Suppressor macrophage treated with lipopolysaccharide for 1 hour (primary cell): ENCODE measurements at places on chromosomes 1 and 21.

- DNase-seq: no peak
Observed at GRCh38 chr1:113390871-113391648, 745 bp downstream of the MAGI3 start.

GRCh38 chr1:53127546-53127945 is 14.9 kb downstream of the SLC1A7 start:
- no peak for DNase-seq

- no peak for DNase-seq
Observed at GRCh38 chr1:187129132-187129531, 300.4 kb downstream of the PLA2G4A start.

DNA sequence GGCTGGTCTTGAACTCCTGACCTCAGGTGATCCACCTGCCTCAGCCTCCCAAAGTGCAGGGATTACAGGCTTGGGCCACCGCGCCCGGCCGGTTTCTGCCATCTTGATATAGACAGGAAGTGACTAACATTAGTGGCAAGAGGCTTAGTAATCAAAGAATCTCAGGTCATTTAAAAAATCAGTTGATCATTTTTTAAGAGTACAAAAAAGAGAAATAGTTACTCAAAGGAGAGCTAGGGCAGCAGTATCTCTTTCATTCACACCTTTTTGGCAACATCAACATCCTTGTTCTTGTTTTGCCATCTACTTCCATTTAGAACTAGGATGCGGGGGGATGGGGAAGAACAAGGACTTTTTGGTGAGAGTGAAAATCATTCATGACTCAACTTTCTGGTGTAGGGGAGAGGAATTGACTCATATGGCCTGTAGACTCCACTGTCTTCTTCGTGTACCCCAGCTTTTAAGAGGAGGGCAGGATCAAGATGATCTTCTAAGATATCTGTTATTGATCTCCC is 8.8 kb downstream of the FCRLB start:
- peak; percentile 91 for DNase-seq

DNA sequence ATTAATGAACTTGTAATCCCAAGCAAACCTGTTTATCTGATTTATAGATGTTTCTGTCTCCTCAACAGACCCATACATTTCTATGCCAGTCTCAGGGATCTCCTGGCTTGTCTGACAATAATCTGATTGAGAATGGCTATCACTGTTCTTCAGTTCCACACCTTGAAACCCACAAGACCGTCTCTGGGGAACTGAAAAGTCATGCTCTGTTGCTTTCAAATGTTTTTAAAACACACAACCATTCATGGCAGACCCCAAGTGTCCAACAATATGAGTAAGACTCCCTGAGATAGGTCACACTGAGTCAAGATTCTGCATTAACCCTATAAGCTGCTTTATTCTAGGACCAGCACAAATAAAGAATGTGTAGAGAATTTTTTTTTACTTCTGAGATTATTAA is 611.2 kb upstream of the PLXNA2 start:
- no peak for DNase-seq

DNA sequence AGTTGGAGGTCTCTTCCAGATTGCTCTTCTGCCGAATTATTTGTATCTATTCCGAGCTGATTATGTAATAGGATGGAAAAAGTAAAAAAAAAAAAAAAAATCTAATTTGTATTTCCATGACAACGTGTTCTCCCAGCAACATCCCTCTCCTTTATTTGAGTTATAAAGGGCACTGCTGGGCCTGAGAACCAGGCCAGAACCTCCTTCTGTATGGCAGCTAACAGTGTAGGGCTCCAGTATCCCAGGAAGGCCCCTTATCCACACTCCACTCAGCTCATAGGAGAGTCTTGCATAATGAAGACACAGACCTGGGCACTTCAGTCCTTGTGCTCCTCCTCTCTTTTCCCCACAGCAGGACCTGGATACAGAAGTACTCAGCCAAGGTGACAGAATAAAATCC is 3.7 kb upstream of the IPO9 start:
- DNase-seq: no peak

DNA sequence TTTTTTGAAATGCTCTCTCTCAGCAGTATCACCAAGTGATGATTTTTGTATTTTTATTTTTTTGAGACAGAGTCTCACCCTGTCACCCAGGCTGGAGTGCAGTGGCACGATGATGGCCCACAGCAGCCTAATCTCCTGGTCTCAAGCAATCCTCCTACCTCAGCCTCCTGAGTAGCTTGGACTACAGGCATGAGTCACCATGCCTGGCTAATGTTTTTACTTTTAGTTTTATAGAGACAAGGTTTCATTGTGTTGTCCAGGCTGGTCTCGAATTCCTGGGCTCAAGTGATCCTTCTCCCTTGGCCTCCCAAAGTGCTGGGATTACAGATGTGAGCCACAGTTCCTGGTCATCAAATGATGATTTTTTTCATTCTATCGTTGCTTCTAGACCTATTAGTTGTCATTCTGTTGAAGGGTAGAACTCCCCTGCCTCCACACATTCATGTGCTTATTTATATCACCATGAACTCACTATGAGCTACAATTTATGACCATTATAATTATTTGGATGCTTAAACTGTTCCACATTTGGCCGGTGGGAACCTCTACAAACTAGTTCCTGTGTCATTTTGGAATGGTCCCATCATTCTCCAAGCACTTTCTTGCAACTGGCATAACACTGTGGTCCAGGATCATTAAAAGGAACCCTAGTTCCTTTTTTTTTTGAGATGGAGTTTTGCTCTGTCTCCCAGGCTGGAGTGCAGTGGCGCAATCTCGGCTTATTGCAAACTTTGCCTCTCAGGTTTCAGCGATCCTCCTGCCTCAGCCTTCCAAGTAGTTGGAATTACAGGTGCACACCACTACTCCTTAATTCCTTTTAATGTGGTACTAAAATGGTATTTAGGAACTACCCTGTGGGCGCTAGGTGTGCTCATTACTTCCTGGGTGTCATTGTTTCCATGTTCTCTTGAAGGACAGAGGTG is 20.2 kb upstream of the TOR3A start:
- DNase-seq: no peak

DNA sequence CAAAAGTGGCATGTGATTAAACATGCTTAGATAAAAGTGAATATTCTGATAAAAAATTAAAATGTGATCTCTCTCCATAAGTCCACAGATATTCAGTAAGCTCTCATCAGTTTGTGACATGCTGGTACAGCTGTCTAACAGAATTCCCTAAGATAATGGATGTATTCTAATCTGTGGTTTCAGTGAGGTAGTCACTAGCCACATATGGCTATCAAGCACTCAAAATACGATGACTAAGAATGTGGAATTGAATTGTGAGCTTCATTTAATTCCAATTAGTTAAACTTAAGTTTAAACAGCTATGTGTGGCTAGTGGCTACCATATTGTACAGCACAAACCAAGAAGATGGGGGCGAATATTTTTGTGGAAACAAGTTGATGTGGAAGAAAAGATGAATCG is 4.1 kb upstream of the REG4 start:
- no peak for DNase-seq

DNA sequence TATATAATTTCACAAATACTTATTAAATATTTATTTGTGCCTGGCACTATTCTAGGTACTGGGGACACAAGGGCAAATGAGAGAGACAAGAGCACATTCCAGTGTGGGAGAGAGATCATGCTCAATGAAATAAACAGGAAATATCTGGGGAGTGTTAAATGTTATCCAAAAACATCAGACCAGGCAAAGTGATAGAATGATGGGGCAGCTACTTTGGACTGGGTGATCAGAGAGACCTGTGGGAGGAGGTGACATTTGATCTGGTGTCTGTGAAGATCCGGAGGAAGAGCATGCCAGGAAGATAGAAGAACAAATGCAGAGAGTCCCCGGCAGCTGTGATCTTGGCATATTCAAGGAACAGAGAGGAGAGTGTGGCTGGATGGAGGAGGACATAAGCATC is 27.5 kb upstream of the GNG12 start:
- DNase-seq: no peak

- peak; percentile 47 for DNase-seq
Observed at GRCh38 chr1:116569776-116570357, 959 bp downstream of the CD58 start.
